ENCODE measurements at places on chromosomes 4 and X.
A peak's percentile ranks its signal among the peaks of the same experiment; 100 is the strongest.

DNA sequence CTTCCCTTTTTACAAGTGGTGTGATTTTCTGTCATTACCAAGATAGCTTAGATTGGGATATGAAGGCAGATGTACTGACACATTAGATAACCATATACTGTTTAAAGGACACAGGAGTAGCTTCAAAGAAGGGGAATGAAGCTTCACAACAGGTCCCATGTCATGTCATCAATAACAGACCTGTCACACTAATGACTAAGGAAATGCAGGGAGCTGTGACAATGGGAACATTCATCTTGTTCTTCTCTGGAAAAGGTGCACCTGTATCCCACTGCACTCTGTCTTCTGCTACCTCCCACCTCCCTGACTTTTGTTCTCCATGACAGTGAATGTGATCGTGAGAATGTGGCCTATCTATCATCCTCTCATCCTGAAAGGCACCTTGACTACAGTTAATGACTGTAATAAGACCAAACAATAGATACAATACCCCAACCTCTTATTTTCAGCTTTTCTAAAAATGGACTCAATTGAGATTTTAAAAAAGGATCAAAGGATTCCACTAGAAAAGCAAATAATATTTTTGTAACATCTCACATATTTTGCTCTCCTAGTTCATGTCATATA is 472.5 kb downstream of the STPG2 start:
- no peak for DNase-seq

DNA sequence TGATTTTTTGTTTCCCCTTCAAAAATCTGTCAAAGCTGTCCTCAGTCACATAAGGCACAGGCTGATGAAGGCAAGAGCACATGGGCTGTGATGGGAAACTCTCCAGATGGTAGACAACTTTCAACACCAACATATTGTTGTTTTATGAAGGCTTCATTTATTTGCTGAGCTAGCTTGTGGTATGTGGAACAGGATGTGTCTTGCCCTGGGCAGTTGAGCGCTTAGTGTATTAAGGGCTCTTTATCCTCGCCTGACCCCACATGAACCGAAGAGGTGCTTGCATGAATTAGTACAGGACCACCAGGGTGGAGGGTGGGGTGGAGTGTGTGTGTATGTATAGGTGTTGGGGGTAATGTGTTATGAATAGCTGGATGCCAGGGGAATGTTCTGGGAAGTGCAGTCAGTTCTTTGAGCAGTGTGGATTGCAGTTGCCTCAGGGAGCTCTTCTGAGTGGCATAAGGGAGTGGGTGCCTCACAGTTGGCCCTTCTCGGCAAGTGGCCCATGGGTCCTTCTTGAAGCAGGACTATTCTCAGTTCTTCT is 103.1 kb downstream of the PHEX start:
- DNase-seq = peak; percentile 56

GRCh38 chrX:33339219-33339618 is 127.9 kb upstream of the DMD start:
- no peak for DNase-seq

GRCh38 chrX:16579517-16579916 is 70.4 kb upstream of the S100G start:
- no peak for DNase-seq

All from mesenchymal stem cell (in vitro differentiated cells and primary cell).